Naive B cell (primary cell): ENCODE measurements at places on chromosomes 7 and 10.
A peak's percentile ranks its signal among the peaks of the same experiment; 100 is the strongest.

DNA sequence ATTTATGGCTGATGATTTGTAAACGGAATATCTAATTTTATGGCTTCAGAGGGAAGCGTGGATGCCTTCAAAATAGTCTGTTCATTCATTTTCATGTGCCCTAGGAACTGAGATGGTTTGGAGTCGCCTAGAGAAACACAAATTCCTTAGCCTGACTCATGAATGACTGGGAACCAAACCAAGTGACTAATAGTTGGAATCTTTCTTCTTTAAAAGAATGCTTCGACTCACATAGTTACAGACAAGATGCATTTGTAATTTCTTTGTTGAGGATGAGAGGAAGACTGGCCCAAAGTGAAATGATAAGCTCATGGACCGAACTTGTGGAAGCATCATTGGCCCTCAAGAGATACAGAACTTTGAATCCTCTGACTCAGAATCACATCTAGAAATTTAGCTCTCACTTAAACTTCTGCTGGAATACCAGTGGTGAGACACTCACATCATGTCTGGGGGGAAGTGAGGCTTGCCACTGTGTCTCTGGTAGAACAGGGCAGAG is 1107.2 kb downstream of the NRG3 start:
- no peak for DNase-seq

GRCh38 chr7:88218836-88219605 is 817 bp downstream of the SRI start:
- DNase-seq = peak; percentile 36

- DNase-seq = peak; percentile 29
These were observed 644 bp downstream of the SORBS1 start for GRCh38 chr10:95560278-95561176.

DNA sequence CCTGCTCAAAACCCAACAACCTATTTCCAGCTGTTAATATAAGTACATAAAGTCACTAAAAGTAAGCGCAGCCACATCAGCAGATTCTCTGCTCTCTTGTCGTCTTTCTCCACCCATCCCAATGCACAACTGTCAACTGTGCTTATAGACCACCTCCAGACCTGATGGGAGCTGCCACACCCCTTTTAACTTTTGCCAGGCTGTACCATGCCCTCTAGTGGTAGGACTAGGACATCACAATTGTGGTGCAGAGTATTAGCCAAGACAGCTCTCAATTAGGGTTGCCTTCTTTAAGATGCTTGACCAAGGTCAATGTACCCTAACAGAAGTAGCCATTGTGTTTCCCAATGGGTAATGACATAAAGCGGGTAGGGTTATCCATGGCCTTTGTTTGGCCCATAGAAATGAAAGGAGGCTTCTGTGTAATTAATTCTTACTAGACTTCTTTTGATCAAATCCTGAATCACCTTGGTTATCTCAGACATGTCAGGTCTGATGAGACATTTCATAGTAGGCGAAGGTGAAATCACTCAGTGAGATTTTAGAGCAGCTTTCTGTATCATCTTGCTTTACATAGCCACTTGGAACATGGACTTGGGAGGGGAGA is 68.1 kb downstream of the SCRN1 start:
- peak; percentile 38 for DNase-seq

DNA sequence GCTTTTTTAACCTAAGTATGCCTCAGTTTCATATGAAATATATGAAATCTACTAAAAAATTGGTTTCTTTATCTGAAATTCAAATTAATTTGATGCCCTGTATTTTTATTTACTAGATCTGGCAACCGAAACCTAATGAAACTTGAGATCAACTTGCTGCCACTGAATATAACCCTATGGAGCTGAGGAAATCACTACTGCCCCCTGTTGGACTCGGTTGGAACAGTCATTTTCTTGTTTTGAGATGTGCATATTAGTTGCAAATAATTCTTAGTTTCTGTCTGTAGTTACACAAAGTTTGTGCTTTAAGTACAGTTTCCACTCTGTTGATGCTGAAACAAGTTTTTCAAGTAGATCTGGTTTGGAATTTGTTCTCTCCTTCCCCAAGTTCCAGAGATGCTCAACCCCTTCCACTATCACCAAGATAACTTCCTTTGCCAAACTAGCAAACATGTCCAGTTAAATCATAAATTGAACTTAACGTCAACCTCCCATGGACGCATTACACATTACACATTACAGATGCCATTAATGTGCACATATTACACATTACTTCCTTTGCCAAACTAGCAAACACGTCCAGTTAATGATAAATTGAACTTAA is 22.2 kb upstream of the EXOC4 start:
- DNase-seq = peak; percentile 17

DNA sequence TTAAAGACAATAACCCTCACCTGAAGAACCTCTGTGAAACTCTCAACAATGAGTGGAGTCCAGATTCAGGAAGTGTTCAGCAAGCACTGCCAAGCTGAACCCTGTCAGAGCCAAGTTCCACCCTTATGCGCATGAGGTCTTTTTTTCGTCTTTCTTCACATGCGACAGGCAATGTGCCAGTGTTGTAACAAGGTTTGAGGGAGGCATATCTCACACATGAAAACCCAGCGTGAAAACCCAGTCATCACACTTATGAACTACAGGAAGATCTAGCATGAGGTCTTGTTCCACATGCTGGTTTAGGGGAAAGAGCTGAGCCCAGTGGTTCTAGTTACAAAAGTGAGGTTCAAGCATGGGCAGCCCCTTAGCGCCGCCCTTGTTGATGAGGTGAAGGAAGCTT is 49.7 kb downstream of the RABGEF1 start:
- DNase-seq = no peak

GRCh38 chr10:7045891-7046599 is 364.8 kb downstream of the SFMBT2 start:
- peak; percentile 47 for DNase-seq

DNA sequence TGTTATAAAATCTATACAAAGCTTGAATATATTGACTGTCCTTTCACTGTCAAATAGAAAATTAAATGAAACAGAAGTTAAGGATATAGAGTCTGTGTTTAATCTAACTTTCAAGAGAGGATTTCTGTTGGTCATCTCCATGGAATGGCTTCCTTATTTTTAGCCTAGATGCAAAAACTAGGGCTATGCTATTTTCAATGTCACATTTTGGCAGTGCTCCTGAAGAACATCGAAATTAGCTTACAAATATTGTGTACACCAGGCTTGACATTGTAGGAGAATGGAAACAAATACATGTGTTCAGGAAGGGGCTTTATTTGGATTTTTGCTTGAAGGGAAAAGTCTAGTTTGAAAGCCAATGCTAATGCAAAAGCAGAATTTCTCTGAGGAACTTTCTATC is 295.4 kb downstream of the CDK14 start:
- no peak for DNase-seq

- no peak for DNase-seq
These were observed 171.3 kb downstream of the RNLS start for GRCh38 chr10:88411772-88412349.

DNA sequence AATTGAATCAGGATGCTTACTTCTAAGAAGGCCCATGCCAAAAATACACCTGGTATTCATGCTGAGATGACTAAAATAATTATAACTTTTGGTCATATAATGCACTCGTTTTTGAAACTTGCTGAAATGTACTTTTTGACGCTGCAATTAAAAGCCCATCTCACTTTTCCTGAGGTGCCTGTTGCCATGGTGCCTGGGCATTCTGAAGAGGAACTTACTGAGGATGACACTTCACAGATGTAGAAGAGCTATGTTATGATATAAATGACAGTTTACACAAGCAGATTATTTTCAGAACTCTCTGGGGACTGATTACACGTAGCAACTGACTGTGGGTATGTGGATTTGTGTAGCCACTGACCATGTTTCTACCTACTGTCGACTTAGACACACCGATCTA is 182.4 kb downstream of the TPK1 start:
- no peak for DNase-seq

DNA sequence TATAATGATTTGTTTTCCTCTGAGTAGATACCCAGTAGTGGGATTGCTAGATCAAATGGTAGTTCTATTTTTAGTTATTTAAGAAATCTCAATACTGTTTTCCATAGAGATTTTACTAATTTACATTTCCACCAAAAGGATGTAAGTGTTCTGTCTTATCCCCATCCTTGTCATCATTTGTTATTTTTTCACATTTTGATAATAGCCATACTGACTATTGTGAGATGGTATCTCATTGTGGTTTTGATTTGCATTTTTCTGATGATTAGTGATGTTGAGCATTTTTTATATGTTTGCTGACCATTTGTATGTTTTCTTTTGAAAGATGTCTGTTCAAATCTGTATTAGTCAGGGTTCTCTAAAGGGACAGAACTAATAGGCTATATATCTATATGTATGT is 160.0 kb upstream of the TMEM229A start:
- no peak for DNase-seq

DNA sequence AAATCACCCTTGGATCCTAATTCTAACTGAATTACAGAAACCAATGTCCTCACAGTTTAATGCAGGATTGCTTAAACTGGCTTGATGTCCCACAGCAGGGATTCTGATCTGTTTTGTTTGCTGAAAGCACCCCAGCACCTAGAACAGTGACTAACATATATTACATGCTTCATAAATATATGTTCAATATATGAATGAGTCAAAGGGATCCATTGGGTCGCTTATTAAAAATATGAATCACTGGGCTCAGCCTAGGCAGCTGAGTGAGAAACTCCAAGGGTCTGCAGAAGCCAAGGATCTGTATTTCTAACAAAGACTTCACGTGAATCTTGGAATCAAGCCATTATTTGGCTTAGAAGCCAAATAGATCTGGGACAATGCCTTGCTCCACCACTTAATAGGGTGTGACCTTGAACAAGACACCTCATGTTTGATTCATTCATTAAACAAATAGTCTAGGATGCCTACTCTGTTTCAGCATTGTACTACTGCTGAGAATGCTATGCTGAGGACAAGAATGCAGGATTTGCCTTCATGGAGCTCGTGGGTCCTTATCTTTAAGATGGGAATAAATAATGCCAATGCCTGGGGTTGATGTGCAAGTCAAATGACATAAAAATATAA is 103.4 kb upstream of the DLX6 start:
- DNase-seq = no peak

GRCh38 chr7:134186027-134186426 is 58.9 kb downstream of the LRGUK start:
- DNase-seq = no peak

GRCh38 chr10:13820964-13821337 is 234.2 kb downstream of the PRPF18 start:
- DNase-seq = no peak

GRCh38 chr7:158291998-158292397 is 295.6 kb downstream of the PTPRN2 start:
- no peak for DNase-seq

GRCh38 chr10:98908868-98909267 is 326.8 kb downstream of the HPSE2 start:
- DNase-seq = no peak

GRCh38 chr7:30213637-30214036 is 70.8 kb upstream of the ZNRF2 start:
- DNase-seq = no peak

GRCh38 chr10:128286762-128287500 is 160.7 kb upstream of the MKI67 start:
- no peak for DNase-seq

DNA sequence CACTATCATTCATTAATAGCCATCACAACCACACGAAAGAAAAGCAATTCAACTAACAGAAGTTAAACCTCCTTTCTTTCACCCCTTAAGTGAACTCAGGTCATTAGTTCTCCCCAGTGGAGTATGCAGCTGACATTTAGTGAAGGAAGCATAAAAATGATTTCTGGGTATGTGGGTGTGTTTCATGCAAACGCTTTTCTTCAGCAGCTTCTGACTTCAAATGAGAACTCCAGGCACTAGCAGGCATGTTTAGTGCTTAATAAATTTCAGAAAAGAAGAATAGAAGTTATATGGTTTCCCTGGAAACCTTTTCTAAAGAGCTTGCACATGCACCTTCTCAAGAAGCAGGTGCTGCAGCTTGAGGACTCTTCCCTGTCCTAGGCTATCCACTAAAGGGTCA is 62.5 kb downstream of the PIK3CG start:
- DNase-seq = no peak

DNA sequence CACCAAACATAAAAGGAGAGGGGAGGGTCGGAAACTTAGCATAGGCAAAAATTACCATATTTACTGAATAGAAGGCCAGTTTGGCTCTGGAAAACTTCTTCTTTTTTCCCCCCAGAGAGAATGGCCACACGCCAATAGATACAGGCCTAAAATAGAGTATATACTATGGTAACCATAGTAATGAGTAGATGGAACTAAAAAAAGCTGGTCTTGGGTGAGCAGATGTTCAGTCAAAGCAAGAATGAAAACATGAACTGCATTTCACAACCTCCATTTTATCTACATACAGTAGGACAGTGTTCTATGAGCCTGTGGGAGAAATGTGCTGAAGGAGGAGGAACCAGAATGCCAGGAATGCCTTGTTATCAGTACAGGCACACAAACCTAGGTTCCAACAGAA is 141.7 kb upstream of the SEMA3A start:
- DNase-seq = no peak

DNA sequence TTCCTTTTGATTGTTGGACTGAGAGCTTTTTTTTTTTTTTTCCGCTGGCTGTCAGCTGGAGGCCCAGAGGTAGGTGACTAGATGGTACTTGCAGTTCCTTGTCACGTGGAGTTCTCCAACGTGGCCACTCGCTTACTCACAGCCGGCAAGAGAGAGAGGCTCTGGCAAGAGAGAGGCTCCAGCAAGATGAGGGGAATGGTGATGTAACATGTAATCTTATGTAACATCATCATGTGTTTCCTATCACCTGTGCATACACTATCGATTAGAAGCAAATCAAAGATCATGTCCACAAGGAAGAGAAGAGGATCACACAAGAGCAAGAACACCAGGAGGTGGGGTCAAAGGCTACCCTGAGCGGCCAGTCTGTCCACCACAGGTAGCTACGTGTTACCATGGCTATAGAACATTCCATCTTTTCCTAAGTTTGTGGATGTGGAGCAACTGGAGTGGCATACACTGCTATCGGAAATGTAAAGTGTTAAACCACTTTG is 4.0 kb upstream of the BORCS7 start:
- no peak for DNase-seq

GRCh38 chr10:71005337-71006305 is 117.3 kb upstream of the PCBD1 start:
- DNase-seq = no peak

DNA sequence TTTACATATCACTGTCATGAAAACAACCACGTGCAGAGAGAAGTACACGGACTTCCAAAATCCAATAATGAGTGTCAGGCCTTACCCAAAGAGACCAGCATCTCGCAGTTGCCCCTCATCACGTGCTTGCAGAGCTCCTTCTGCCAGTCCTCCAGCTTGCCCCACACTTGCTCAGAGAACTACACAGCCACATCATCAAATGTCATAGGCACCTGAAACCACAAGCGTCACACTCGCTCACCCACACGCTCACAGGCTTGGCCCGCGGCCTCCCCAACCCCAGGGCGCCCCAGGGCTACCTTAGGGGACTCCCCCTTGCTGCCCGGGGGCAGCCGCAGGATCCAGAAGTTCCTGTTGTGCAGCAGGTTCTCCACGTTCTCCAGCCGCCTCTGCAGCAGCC is 123.4 kb upstream of the ZNF746 start:
- DNase-seq = peak; percentile 26

GRCh38 chr7:141701489-141702046 is 398 bp downstream of the DENND11 start:
- peak; percentile 82 for DNase-seq

- DNase-seq = no peak
These were observed 61.4 kb upstream of the NFKB2 start for GRCh38 chr10:102334101-102334500.

GRCh38 chr7:41716691-41717090 is 13.8 kb upstream of the INHBA start:
- no peak for DNase-seq

- no peak for DNase-seq
These were observed 5.4 kb upstream of the HKDC1 start for GRCh38 chr10:69214666-69215131.
